ENCODE measurements at places on chromosomes 12 and 14. TPM values are rescaled to one million over a fixed set of nuclear protein-coding genes. Genes with fewer than 3 reads are reported as not detected.

The TAS2R14 gene
- total RNA-seq = 4.3 TPM

The ISCA2 gene
- total RNA-seq = 7.3 TPM

The CLEC4A gene
- 0.07 TPM for total RNA-seq

The PRPH gene
- 0.33 TPM for total RNA-seq

The IRAK3 gene
- total RNA-seq = 9.0 TPM

The DTX1 gene
- total RNA-seq = 0.03 TPM

The SGPP1 gene
- 30.3 TPM for total RNA-seq
